ENCODE measurements at places on chromosomes 5 and 9.
A peak's percentile ranks its signal among the peaks of the same experiment; 100 is the strongest.

GRCh38 chr5:4576161-4576748, 563.9 kb upstream of the ADAMTS16 start:
- DNase-seq = no peak

DNA sequence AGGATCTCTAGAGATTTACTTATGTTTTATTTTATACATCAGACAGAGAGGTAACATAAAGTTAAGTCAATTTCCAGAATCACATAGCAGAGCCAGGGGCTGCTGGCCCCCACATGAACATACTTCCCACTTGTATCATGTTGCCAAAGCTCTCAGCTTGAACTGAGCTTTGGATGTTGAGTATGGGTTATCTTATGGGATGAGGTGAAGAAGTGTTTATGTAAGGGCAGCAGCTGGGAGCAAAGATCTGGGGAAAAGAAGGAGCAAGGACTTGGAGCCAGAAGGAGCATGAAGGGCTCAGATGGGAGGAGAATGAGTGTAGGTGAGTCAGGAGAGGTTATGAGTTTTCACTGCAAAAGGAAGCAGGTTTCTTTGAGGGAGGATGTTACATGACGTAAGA, 72.0 kb downstream of the MROH2B start:
- no peak for DNase-seq

DNA sequence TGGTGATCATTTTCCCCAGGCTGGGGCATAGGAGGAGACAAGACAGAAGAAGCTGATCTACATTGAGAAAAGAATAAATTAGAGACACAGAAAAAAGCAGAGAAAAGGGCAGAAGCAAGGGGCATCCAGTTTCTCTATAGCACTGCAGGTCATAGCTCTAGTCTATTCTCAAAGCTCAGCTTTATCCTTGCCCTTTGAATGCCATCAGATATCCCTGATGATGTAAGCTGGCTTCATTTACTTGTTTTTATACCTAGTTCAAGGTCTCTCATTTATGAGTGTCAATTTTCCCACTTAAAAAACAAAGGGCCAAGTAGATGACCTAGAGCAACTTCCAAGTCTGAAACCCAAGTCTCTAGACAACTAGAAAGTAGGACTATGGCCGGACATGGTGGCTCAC, 32.7 kb downstream of the FBXO10 start:
- no peak for DNase-seq

DNA sequence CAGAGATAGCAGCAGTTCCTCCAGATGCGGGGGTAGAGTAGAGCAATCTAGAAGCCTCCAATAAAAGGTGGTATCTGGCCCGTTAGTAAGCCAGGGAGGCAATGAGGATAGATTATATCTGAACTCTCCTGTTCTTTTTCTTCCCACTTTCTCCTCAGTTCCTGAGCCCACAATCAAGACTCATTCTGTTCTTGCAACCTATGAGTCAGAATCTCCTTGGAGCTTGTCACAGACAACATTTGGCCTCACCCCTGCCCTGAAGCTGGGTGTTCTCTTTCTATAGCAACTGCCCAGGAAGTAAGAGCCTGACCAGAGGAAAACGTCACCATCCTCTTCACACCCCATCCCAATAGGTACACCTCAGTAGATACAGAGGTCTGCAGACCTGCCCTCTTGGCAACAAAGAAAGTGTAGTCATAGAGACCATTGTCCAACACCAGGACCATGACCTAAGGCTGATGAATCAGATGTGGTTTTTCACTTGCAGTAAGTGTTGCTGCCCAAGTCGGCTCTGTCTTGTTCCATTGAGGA, 76.3 kb upstream of the PCA3 start:
- peak; percentile 59 for DNase-seq

Measured in T1000 (cell line).